ENCODE measurements at places on chromosomes 4 and X.

DNA sequence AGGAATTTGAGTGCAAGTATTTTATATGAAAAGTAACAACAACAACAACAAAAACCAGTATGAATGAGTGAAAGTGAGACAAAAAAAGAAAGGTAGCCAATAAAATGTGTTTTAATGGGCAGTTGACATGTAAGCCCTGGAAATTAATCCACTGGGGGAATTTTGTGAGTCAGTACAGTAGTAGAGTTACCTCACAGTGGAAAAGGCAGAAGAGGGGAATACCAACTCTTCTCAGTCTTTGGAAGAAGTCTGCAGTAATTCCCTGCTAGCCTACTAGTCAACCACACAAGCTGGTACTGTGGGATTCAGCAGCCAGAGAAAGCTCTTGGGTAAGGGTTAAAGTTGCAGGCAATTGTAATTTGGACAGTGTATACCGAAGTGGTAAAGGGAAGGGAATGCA is 76.3 kb upstream of the IL15 start:
- no peak for DNase-seq

DNA sequence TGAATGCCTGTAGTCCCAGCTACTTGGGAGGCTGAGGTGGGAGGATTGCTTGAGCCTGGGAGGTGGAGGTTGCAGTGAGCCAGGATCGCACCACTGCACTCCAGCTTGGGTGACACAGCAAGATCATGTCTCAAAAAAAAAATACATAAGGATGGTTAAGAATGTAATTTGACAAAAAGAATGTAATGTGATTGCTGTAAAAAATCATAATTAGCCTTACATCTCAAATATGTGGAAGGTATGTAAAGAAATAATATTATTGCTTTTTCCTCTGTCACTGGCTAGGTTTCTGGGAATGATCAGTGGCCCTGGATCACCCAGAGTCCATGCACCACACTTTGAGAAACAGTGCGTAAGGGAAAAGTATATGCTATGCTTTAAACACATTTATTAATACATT is 106.1 kb upstream of the C1GALT1C1 start:
- DNase-seq = no peak

GRCh38 chrX:119156241-119156640 is 28.6 kb upstream of the KIAA1210 start:
- DNase-seq = no peak

- DNase-seq = peak; percentile 79
Measured at GRCh38 chr4:174314770-174315169, 31.1 kb downstream of the CEP44 start.

GRCh38 chr4:153634738-153635353 is 49.2 kb upstream of the TLR2 start:
- peak; percentile 64 for DNase-seq

DNA sequence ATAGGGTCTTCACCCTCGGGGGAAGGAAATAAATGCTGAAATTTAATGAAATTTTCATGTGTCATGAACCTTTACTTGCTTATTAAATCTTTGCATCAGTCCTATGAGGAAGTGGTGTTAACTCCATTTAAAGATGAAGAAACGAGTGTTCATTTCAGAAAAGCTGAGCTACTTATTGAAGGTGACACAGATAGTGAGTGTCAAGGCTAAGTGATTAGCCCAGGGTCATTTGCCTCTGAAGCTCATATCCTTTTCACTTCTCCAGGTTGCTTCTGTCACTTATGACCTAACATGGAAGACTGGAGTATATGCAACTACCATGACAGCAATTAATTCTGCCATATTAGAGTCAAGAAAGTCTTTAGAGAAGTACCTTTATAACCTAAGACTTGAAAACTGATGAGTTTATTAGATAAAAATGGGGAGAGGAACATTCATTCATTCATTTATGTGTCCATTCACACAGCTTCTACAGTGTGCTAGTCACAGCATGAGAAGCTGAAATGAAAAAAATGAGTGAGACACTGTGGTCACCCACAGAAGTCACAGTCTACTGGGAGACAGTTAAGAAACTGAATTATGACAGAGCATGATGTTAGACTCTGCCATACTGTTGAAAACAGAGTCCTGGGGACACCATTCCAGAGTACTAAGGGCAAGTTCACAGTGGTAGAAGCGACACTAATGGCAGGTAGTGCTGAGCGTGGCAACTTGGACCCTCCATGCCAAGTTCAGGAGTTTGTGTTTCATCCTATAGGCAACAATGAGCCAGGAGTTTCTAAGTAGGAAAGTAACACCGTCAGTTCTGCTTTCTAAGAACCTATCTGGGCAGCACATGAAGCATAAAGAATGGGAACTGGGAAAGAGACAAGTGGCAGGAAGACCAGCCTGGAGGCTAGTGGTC is 21.3 kb downstream of the ALPK1 start:
- DNase-seq = no peak

DNA sequence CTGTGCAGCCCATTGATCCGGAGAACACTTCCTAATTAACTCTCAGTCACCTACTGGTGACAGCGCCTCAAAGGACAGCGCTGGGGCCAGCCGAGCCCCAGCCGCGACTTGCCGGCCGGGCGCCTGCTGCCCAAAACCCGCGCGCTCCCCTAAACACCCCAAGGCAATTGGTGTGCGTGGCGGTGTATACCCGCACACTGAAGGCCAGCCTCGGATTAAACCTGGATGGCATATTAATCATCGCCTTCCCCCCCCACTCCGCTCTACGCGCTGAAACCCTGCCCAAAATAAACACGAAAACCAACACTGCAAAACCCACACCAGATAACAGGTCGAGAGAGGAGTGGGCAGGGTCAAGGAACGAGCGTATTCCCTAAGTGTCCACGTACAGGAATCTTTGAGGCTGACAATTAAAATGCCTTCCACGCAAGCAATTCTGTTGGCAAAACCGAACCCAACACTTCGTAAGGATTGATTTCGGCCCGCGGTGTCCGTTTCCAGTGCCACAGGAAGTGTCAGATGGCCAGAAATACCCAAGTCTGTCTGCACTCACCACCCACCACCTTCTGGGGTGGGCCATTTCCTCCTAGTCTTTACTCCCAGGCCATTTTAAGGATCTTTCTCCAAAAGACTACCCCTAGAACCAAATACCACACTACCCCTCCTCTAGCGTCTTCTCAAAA is 2.7 kb downstream of the BCOR start:
- DNase-seq = peak; percentile 43

GRCh38 chr4:71841336-71841735 is 57.5 kb upstream of the GC start:
- DNase-seq = no peak

- no peak for DNase-seq
Measured at GRCh38 chrX:105282077-105282476, 61.6 kb upstream of the TEX13A start.

DNA sequence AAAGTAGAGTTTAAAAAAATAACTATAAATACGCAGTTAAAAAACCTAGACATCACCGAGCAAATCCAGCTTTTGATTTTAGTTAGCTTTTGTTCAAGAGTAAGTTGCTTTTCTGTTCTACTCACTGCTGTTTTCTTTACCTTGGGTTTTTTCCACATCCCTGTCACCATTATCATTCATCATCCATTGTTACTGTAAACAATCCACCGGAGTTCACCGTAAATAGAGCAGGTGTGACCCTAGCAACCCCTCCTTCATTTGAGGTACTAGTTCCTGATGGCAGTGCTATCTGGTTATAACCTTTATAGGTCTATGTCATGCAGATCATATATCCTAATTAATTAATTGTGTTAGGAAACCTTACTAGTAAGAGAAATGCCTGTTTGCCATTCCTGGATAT is 43.0 kb upstream of the TEX13D start:
- DNase-seq = no peak

GRCh38 chrX:68894142-68894512 is 65.3 kb downstream of the EFNB1 start:
- DNase-seq = no peak

GRCh38 chrX:19886883-19887531 is 393 bp downstream of the SH3KBP1 start:
- peak; percentile 35 for DNase-seq

DNA sequence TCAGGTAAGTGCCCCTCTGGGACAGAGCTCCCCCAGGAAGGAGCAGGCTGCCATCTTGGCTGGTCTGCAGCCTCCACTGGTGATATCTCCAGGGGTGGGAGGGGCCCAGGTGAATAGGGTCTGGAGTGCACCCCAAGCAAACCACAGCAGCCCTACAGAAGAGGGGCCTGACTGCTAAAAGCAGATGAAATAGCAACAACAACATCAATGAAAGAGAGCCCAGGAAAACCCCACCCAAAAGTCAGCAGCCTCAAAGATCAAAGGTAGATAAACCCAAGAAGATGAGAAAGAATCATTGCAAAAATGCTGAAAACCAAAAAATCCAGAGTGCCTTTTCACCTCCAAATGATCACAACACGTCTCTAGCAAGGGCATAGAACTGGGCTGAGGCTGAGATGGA is 92.5 kb upstream of the PAGE3 start:
- DNase-seq = no peak

- DNase-seq = no peak
Measured at GRCh38 chr4:65502131-65502701, 168.1 kb downstream of the EPHA5 start.

DNA sequence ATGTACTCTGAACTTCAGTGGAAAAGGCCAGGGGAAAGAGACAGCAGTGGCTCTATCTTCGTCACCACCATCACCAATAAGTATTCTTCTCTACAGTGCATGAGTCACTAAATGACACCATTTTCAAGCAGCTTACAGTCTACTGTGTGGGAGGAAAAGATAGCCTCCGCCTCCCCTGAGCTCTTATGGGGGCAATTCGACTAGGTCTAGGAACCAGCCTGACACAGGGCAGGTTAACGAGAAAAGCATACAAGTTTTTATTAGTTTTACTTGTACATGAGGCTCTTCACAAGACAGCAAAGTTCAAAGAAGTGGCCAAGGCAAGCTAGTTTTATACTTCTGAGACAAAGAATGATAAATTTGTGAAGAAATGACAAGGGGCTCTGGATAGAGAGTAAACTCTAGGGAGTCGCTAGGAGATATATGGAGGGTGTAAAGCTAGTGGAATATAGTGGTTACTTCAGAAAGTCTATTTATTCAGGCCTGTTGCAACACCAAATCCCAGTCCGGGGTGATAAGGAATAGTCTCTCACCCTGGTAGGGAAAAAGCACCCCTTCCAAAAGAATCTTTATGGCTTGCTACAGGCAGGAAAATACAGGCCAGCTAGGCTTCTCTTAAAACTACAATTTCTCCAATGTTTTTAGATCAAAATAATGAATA is 49.7 kb downstream of the SCD5 start:
- DNase-seq = no peak

DNA sequence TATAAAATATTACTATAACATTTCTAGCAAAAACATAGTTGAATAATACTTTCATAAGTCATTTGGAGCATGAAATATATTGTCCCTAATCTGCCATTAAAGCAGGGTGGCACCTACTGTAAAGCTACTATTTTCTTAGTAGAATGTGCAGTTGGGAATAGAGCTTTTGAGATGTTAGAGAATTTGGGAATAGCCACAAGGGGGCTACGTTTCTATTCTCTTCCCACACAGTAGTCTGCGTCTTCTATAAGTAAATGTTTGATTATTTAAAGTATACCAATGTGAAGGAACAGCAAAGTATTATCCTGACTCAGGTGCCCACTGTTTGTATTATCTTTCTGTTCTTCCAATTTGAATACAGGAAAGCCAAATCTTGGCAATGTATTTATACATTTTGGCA is 323.2 kb upstream of the GIMD1 start:
- peak; percentile 33 for DNase-seq

- no peak for DNase-seq
Measured at GRCh38 chrX:132741689-132742088, 216.7 kb downstream of the HS6ST2 start.

GRCh38 chr4:74547042-74547441 is 102.1 kb downstream of the AREG start:
- no peak for DNase-seq

GRCh38 chrX:119501511-119502148 is 33.4 kb downstream of the SLC25A5 start:
- DNase-seq = no peak

DNA sequence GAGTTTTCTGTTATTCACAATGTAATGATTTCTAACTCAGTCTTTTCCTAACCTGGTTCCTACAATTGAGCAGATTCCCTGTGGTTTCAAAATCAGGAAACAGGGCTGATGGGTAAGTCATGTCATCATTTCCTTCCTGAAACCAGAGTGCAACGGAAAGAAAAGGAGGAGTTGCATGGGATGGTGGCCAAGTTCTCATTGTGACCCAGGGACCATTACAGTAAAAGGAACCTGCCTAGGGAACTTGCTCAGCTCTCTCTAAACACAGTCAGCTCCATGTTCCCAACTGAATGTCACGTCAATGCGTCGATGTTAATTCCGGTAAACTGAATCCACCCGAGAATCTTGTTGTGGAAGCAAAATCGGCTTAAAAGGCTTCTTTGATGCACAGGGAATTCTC is 51.2 kb downstream of the LGI2 start:
- peak; percentile 23 for DNase-seq

- DNase-seq = peak; percentile 49
Measured at GRCh38 chr4:161952382-161952781, 211.4 kb downstream of the FSTL5 start.

All from OCI-M1 (cell line).